ENCODE measurements at places on chromosomes 6 and 20.
A peak's percentile ranks its signal among the peaks of the same experiment; 100 is the strongest.

- DNase-seq, result no peak
Measured at GRCh38 chr20:20317195-20317594, 50.7 kb upstream of the INSM1 start.

- DNase-seq, result no peak
Measured at GRCh38 chr6:12767016-12767415, 50.4 kb downstream of the PHACTR1 start.

DNA sequence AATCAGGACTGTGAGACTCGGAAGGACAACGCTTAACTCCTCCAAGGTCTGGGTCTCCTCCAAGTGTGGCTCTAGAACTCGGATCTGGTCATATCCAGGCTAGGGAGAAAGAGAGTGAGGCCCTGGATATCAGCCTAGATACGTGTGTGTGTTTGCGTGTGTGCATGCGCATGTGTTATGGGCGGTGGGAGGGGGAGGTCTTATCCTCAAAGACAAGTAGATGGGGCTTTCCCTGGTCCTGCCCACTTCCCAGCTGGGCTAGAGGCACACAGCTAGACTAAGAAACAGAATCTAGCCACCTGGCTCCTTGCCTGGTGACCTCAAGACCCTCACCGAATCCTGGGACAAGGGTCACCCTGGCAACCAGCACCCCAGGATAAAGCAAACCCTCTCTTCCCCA lies 13.2 kb downstream of the CPNE5 start:
- no peak for DNase-seq

GRCh38 chr20:59456342-59457279 lies 147.7 kb upstream of the PHACTR3 start:
- DNase-seq, result peak; percentile 51

DNA sequence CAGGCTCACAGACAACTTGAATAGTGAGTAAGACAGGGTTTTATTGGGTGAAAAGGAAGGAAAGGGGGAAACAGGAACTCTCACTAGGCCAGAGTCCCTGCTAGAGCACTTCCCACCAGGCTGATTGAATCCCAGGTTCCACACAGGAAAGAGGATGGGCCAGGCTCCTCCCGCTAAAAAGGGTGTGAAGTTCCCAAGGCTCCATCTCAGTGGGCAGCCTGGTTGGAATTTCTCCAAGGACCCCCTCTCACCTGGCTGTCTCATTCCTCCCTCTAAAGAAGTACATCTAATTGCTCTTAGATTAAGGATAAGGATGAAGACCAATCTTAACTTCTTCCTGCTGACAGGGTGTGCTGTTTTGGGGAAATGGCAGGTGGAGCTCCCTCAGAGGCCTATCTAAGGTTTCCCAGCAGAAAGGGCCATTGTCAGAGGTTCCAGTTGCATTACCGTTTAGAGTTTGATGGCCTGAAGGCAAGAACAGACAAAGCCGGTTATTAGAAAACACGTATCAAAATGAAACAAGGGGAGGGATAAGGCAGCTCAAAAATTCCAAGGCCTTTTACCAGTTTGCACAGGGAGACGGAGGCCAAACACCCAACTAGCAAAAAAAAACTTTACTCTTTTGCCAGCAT lies 21.5 kb downstream of the COL19A1 start:
- DNase-seq, result no peak

DNA sequence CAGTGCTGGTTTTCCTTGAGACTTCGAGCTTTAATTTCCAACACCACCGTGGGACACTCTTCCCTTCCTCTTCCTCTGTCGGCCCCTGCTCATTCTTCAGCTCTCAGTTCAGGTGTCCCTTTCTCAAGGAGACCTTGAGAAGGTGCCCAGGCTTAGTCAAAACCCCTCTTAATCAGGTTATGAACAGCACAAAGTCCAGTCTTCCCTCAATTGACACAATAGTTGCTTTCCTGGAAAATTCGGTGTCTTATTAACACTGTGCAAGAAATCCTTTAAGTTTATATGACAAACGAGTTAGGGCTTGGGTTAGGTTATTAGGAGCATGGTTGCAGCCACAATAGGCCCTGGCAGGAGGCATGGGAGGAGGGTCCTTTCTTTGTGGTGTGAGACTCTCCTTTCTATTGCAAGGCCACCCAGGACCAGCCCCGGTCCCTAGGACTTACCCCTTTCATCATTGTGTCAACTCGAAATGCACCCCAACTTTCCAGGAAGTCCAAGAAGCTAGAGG lies 1.5 kb upstream of the NSFL1C start:
- no peak for DNase-seq

DNA sequence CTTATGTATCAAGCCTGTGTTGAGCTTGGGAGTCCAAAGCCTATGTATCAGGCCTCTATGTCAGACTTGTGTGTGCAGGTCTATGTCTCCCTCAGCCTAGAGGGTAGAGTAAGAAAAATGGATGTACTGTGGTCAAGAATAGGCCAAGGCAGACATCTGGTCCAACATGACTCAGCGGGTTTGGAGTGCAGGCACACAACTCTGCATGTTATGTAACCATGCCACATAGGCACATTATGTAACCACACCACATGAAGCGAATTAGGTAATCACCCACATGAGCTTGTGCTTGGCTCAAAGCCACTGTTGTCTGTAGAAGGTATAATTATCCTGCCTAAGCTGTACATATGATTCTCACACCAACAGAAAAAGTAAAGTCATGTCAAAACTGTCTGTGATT lies 1190.5 kb upstream of the EYS start:
- DNase-seq, result no peak

DNA sequence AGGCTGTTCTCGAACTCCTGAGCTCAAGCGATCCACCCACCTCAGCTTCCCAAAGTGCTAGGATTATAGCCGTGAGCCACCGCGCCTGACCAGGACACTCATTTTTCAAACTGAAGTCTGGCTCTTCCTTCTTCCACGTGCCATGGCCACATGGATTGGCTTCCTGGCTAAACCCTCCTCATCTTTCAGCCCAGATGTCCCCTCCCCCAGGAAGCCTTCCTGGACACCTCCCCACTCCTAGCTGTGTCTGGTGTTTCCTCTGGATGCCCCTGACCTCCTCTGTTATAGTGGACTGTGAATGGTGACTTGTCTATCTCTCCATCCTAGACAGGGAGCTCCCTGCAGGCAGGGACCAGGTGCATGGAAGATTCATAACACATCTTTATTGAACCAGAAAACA lies 57.2 kb downstream of the RIPOR3 start:
- no peak for DNase-seq

- DNase-seq, result no peak
Measured at GRCh38 chr6:149154261-149154821, 163.2 kb upstream of the TAB2 start.

GRCh38 chr20:39871013-39871412 lies 818.0 kb downstream of the MAFB start:
- no peak for DNase-seq

GRCh38 chr20:4427940-4428586 lies 293.6 kb upstream of the PRND start:
- DNase-seq, result no peak

DNA sequence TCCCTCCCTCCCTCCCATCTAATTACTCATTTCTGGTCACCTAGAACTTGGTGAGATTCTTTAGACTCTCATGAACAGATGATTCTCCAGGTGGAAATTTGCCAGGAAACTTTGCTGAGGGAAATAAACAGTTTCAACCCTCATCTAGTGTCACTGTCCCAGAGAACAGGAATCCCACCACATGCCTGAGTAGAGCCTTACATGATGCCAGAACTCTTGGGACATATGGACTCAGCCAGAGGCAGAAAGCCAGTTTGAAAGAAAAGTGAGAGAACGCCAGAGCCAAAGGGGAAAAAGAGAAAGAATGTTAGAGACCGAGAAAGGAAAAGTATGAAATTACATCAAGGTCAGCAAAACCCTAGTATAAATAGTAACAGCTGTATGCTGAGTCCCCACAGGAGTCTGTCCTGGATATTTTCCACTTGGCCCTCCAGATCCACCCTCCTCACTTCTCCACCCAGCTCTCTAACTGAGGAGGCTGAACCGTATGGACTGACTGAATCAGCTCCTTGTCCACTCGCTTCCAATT lies 127.5 kb upstream of the COL21A1 start:
- DNase-seq, result no peak

- DNase-seq, result no peak
Measured at GRCh38 chr6:69343851-69344250, 453.0 kb downstream of the LMBRD1 start.

GRCh38 chr6:17429383-17430061 lies 36.1 kb downstream of the CAP2 start:
- DNase-seq, result no peak

DNA sequence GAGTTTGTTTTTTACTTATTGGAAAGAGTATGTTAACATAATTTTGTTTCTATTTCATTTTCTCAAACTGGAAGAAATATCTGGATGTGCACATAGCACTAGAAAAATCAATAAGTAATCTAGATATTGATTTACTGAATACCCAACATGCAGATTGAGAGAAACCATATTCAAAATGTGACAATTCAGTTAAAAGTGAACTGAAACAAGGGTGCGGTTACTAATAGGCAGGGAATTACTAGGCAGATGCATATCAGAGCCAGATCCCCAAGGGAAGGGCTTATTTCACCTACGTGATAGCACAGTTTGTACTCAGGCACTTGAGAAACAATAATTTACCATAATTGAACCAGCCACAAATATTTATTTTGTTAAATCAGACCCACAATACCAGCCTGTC lies 493.1 kb upstream of the FLRT3 start:
- no peak for DNase-seq

- DNase-seq, result no peak
Measured at GRCh38 chr6:125832391-125833117, 41.8 kb downstream of the NCOA7 start.
